Natural killer cell (primary cell): ENCODE measurements at places on chromosomes 2 and 18. TPM values are rescaled to one million over a fixed set of nuclear protein-coding genes. Genes with fewer than 3 reads are reported as not detected.

ALKAL2 gene
- total RNA-seq, result 1.7 TPM

- no peaks in the 10 kb centered on the region for H3K27me3 ChIP-seq
- H3K27ac ChIP-seq, result no peak overlapping the region
- H3K36me3 ChIP-seq, result no peaks in the 10 kb centered on the region
- no peak for DNase-seq
- no peak overlapping the region for H3K4me3 ChIP-seq
Measured at GRCh38 chr18:68960355-68960754, 162.5 kb downstream of the CCDC102B start.

DNA sequence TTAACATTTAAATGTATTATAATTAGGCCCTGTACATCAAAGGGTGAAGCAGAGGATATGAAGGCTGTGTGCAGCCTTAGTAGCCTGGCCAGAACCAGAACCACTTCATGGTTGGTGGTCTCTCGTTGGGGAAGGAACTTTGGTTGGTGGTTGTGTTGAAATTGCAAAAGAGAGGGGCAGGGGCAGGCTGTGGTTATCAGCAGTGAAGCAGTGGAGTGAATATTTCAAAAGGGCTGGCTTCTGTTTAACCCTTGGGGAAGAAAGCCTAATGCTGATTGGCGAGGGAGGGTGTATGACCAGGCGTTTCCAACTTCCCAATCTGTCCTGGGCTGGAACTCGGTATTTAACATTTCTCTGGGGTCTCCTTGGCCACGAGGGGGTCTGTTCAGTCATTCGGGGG is 51.2 kb upstream of the LYPD6B start:
- H3K4me1 ChIP-seq, result no peaks in the 10 kb centered on the region
- no peak overlapping the region for H3K4me3 ChIP-seq
- no peak for DNase-seq
- H3K27ac ChIP-seq, result no peak overlapping the region
- no peaks in the 10 kb centered on the region for H3K27me3 ChIP-seq
- no peaks in the 10 kb centered on the region for H3K36me3 ChIP-seq

- H3K4me3 ChIP-seq, result no peak overlapping the region
- H3K27me3 ChIP-seq, result no peaks in the 10 kb centered on the region
- DNase-seq, result no peak
- no peak overlapping the region for H3K27ac ChIP-seq
- H3K36me3 ChIP-seq, result no peaks in the 10 kb centered on the region
Measured at GRCh38 chr2:71600555-71600954, 147.2 kb downstream of the DYSF start.

DNA sequence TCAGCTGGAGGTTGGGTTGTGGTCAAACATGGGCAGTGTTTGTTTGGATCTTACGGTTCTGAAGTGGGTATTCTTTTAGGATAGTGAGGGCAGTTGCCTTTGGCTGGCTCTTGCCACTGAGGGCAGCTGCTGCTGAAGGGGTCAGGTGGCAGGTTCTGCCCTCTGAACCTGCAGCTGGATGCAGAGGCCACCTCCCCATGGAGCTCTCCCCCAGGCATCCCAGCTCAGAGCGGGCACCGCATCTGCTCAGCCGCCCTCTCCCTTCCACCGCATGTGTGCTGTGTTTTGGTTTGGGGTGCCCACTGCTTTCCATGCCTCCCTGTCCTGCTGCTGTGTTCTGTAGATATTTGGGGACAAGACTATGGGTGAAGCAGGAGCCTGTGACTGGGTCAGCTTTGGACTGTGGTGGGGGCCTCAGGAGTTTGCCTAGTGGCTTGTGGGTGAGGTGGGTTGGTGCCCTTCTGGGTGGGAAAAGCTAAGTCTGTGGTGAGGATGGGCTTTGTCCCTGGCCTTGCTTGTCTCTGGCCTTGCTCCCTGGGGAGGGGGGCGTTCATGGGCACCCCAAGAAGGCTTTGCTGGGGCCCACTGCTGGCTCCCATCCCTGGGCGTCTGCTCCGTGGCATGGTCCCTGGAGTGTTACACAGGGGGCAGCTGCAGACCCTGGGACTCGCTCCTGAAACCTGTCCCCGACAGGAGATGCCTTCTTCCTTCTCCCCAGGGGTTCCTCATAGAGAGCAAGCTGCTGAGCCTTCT is 28.5 kb downstream of the OTOF start:
- H3K27ac ChIP-seq, result no peak overlapping the region
- H3K36me3 ChIP-seq, result no peaks in the 10 kb centered on the region
- H3K4me1 ChIP-seq, result no peaks in the 10 kb centered on the region
- H3K27me3 ChIP-seq, result no peaks in the 10 kb centered on the region
- DNase-seq, result no peak
